ENCODE measurements at places on chromosomes 16 and 17. TPM values are rescaled to one million over a fixed set of nuclear protein-coding genes. Genes with fewer than 3 reads are reported as not detected.
A peak's percentile ranks its signal among the peaks of the same experiment; 100 is the strongest.

DNA sequence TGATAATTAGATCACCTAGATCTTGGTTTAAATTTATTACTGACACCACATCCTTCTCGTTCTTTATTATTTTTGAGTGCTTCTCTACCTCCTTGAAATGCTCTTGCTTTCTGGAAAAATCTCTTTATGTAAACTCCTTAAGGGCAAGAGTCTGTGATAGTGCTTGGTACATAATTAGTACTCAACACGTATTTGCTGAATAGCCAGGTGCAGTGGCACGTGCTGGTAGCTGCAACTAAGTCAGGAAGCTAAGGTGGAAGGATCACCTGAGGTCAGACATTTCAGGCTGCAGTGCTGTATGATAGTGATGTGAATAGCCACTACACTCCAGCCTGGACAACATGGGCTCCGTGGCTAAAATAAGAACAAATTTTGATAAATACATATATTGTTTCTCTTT is 63.0 kb downstream of the PPM1E start:
- no peak for DNase-seq

GRCh38 chr16:17508303-17508702 is 37.5 kb upstream of the XYLT1 start:
- DNase-seq, result no peak

- no peak for DNase-seq
Measured at GRCh38 chr17:40243761-40244160, 24.7 kb downstream of the WIPF2 start.

HS3ST6 gene
- total RNA-seq, result not detected

PABPN1L gene
- not detected for total RNA-seq

- no peak for DNase-seq
Measured at GRCh38 chr17:74123866-74124444, 79.5 kb upstream of the RPL38 start.

DCTPP1 gene
- total RNA-seq, result 120 TPM

GRCh38 chr16:72639494-72639893 is 408.4 kb downstream of the ZFHX3 start:
- DNase-seq, result no peak

GRCh38 chr17:78172249-78173051 is 4.1 kb downstream of the SYNGR2 start:
- DNase-seq, result peak; percentile 64

DNA sequence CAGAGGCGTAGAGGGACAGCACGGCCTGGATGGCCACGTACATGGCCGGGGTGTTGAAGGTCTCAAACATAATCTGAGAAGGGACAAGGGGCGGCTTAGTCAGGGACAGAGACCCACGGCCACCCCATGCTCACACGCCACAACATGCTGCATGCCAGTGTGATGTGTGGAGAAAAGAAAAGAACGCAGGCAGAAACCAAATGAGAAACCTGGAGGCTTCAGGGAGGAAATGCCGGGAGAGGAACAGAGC is 1.1 kb downstream of the ACTG1 start:
- DNase-seq, result no peak

- DNase-seq, result peak; percentile 5
Measured at GRCh38 chr17:68972119-68972704, 17.0 kb upstream of the ABCA8 start.
